Activated CD4-positive, alpha-beta memory T cell treated with anti-CD3 and anti-CD28 coated beads, Interleukin-2, amount 10 ng/mL, durations not matched to agents 7 days and 5 days (primary cell): ENCODE measurements at places on chromosomes 2 and 18. TPM values are rescaled to one million over a fixed set of nuclear protein-coding genes. Genes with fewer than 3 reads are reported as not detected.

GRCh38 chr2:169069341-169069740 is at the start of gene DHRS9:
DHRS9 (plus strand) TSS chr2:169069563; CDS start chr2:169081582, 12,019 bp downstream.
- H3K4me1 ChIP-seq: peaks cover 16% of the 10 kb centered on the region

C1QL2 gene
- not detected for total RNA-seq

DNA sequence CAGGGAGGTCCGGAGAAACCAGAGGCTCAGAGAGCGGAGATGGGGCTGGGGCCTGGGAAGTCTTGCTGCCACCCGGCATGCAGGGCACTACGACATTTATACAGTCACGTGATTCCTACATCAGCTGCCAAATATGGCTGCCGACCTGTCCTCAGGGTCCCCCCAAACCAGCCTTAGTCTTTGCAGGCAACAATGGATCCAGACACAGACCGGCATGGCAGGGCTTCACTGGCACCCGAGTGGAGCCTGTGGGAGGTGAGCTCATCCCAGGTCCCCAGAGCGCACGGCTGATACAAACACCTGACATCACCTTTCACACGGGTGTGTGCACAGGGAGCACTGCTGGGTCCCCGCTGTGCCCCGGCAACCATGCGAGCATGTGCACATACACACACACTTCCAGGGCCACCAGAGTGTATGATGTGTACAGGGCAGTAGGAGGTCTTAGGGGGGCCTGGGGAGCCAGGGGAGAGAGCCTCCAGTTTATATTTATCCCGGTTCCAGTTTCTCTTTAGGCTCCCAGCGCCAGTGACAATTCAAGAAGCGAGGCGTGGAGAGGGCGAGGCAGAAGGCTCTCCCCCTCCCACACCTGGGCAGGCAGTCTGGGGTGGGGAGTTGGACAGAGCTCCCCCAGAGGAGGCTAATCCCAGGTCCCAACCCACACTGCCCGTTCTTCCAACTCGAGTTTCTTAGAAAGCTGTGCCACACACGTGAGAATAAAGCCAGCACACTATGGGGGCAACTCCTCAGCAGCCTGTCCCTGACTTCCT is 2.7 kb downstream of the SEMA4C start:
- peaks cover 19% of the 10 kb centered on the region for H3K36me3 ChIP-seq
- H3K4me3 ChIP-seq: peak overlapping the region; percentile 82
- H3K27ac ChIP-seq: peak overlapping the region; percentile 71

GRCh38 chr2:43429369-43429768 is 166.5 kb downstream of the THADA start:
- DNase-seq: no peak
- peaks cover under 1% of the 10 kb centered on the region for H3K27me3 ChIP-seq
- H3K27ac ChIP-seq: no peak overlapping the region
- H3K4me3 ChIP-seq: no peak overlapping the region

DNA sequence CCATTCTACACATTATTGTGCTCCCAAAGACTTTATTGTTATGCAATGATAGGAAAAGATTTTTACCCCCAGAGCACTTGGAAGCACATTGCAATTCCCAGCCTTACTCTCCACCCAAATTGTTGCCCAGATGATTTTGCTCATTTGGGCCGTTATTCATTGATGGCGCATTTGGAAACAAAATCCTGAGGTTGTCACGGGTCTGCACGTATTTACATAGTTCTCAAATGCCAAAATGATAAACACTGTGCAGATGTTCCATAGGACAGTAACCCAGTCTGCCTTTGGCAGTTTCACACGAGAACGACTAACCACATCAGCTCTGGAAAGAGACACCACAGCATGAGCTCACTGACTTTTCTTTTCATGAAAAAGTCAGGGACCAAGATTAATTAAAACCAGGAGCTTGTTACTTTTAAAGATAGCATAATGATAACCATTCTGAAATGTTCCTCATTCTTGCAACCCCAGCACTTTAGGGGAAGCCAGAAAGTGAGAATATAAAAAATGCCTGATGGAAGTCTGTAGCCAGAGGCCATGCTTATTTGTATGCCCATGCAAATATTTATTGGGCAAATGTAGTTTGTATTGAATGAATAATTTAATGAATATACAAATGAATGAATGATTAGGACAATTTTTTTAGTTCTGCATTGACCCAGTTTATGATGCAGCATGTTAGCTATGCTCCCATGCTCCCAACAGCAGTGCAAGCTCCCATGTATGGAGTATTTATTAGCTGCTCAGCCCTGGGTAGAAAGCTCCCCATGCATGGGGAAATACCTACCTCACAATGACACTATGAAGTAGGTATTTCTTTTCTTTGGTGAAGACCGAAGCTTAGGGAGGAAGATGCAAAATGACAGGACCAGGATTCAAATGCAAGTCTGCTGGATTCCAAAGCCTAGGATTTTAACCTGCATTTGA is 84.6 kb downstream of the MAIP1 start:
- H3K27me3 ChIP-seq: peaks cover 12% of the 10 kb centered on the region
- no peak overlapping the region for H3K27ac ChIP-seq
- no peaks in the 10 kb centered on the region for H3K4me1 ChIP-seq
- no peak for DNase-seq
- no peaks in the 10 kb centered on the region for H3K36me3 ChIP-seq
